WERI-Rb-1 (cell line): ENCODE measurements at places on chromosomes 4 and X.

DNA sequence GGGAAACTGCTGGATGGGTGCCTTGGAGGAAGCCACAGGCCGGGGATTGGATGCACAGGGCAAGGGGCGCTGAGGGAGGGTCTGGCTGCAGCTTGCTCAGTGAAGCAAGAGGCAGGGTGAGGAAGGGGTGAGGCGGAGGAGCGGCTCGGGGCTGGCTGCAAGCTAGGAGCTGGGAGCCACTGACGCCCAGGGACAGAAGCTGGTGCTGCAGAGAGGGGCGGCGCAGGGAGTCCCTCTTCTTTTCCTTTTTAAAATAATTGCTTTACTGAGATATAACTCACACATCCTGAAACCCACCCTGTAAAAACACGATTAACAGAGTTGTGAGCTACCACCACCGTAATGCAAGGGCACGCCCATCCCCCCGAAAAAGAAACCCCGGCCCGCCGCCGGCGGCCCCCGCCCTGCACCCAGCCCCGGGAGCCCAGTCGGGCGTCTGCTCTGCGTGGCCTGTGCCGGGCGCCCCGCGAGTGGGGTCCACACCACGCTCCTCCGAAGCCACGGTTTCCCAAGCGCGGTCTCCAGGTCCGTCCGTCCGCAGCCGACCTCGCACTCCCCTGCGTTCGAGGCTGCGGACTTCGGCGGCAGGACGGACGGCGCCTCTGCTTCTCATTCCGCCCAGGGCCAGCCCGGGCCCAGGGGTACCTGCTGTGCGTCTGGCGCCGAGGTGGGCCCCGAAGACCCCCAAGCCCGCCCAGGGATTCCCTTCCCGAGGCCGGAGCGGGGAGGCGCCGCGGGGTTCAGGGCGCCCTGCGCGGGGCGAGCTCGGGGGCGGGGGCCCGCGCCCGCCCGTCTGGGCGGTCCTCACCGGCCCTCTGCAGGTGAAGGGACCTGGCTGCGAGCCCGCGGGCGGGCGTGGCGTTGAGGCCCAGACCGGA lies 866 bp upstream of the UVSSA start:
- DNase-seq, result peak; percentile 68

DNA sequence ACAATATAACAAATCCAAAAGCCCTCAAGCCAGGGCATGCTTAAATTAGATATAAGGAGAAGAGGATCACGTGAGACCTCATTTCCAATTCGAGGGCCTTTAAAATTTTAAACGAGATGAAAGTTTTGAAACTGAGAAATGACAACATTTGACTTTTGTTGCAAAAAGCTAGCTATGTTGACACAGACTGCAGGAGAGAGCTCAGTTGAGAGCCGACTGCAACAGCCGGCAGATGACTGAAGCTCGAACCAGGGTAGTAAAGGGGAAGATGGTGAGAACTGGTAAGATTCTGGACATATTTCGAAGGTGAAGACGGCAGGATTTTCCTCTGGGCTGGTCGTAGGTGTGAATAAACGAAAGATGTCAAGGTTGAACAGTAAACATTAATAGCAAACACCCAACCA lies 773 bp downstream of the PRMT9 start:
- DNase-seq, result no peak

DNA sequence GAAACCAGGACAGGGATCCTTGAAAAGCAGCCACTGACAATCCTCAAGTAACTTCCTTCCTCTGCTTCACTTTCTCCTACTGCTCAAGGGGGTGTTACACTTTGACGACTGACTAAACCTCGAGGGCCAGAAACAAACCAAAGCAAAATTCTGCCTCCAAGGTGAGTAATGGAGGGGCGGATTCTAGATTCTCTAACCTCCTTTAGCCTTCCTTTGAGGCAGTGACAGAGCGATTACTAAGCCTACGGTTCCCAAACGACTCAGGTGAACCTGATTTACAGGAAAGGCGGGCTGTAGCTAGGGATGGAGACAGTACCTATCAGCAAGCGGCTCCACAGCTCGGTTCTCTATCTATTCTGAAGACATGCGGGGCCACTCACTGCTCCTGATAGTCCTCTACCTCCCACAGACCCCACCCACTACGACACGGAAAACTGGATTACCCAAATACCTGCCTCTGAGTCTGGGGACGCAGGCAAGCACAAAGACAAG lies 487 bp downstream of the TBCK start:
- no peak for DNase-seq

- no peak for DNase-seq
Measured at GRCh38 chr4:59608466-59608865, 1591.7 kb upstream of the ADGRL3 start.

GRCh38 chr4:110266136-110266535 lies 67.7 kb upstream of the ELOVL6 start:
- no peak for DNase-seq

GRCh38 chrX:38206542-38206941 lies 14.1 kb downstream of the SRPX start:
- DNase-seq, result no peak

- DNase-seq, result no peak
Measured at GRCh38 chr4:181761156-181761555, 482.0 kb upstream of the TENM3 start.

DNA sequence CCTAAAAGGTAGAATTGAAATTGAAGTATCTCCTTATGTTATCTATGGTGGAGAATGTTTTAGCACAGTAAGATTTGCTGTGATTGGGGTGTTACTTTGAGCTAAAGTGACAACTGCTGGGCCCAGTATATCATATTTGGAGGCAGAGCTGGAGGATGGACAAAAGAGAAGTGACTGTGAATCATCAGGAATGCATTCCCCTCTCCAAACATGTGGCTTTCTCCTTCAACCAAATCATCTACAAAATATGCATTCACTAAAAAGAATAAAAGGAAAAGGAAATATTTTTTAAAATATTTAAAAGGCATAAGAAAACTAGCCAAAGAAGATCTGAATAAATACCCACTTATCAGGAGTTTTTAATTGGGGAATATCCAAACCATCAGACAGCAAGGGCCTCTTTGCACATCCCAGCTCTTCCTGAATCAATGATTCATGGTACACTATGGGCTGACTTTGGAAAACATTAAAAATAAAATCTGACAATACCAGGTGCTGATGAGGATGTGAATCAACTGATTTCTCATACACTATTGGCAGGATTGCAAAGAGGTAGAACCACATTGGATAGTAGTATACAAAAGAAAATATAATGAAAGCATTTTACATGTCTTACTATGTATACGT lies 671.7 kb upstream of the NR3C2 start:
- DNase-seq, result no peak

DNA sequence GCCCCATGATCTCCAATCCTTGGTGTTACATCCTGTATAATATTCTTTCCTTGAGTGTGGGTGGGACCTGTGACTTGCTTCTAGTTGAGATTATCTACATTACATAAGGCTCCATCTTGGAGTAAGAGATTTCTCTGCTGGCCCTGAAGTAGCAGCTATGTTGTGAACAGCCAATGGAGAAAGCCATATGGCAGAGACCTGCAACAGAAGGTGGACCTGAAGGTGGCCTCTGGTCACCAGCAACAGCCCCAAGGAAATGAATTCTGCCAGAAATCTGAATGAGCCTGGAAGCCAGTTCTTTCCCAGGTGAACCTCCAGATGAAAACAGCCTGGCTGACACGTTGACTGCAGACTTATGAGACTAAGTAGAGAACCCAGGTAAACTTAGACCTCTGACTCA lies 2.3 kb upstream of the INTS6L start:
- DNase-seq, result no peak

DNA sequence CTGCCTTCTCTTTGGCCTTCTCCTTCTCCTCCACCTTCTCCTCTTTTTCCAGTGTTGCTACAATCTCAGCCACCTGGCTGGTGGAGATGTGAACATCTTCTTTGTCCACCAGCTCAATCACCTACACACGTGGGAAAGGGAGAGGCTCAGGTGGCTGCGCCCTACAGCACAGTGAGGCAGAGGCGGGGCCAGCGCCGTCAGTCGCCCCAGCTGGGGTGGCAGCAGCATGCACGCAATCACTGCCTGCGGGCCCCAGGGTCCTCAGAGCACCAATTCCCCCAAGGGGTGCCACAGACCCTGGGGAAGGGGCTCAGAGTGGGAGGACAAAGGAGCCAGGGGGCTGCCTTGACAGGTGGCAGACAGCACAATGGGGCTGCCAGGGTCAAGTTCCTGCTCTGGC lies 21.4 kb downstream of the FGFR3 start:
- DNase-seq, result no peak

DNA sequence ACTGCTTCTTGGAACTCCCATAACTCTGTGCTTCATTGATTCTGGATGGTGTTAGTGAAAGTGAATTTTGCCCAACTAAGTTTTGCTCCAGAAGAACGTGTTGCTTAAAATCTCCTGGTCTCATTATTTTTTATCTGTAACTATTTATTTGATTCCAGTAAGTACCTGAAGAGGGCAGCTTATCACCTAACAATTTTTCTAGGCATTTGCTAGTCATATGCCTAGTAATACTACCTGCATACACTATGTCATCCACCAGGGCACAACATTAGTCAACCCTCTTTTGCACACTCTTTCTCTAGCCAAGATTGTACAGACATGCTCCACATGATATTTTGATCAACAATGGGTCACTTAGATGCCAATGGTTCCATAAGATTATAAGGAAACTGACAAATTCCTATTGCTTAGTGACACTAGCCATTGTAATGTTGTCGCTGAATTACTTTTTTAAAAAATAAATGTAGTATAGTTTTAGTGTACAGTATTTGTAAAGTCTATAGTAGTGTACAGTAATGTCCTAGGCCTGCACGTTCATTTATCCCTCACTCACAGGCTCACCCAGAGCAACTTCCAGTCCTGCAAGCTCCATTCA lies 499.9 kb upstream of the AADAT start:
- DNase-seq, result peak; percentile 52

GRCh38 chrX:98071331-98071730 lies 1187.6 kb downstream of the RPA4 start:
- no peak for DNase-seq

DNA sequence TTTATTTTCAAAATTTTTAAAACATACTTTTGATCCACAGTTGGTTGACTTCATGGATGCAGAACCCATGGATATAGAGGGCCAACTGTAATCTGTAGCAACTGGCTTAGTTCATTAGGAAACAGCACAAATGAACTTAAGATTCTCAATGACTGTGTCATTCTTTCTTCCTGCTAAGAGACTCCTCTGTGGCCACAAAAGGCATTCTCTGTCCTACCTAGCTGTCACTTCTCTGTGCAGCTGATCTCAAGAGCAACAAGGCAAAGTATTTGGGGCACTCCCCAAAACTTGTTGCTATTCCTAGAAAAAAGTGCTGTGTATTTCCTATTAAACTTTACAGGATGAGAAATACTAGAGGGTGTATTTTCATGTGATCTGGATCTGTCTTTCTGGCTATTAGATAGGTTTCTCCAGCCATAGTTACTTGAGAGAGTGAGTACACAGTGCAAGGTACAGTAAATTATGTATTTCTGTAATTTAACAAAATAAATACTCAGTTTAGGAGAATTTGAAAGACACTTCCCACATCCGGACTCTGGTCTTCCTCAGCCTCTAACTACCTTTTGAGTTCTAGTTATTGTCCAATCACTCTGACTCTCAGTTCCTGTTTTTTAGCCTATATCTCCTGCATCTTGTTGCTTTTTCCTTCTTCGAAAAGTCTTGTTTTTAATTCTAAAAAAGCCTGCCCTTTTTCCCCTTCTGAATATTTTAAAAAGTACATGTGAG lies 21.8 kb downstream of the TLR2 start:
- no peak for DNase-seq

DNA sequence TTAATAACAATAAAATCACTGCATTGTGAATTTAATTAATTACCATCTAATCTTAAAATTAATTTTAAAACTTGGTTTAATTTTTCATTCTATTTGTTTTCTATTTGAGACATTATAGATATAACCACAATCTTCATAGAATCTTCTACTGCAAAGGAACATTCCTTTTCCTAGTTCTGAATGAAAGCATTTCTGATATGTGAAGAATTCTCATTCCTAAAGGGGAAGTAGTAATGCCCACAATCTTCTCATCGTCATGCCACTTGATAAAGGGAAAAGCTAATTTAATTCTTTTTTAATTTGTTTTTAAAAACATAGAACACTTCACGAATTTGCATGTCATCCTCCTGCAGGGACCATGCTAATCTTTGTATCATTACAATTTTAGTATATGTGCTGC lies 23.7 kb downstream of the MGARP start:
- no peak for DNase-seq

DNA sequence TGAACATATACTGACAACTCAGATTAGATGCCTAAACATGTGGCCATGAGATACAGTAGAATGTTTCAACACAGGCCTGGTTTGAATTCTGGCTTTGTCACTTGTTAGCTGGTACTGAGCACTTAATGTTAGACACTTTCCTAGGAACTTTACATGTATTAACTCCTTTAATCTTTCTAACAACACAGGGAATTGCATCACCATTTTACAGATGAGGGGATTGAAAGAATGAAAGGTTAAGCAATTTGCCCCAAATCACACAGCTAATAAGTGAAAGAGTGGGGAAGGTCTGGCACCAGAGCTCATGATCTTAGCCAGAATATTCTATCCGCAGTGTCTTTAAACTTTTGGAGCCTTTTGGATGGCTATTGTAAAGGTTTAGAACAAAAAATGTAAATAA lies 95.9 kb downstream of the NYX start:
- DNase-seq, result no peak

GRCh38 chr4:15557786-15558550 lies 88.3 kb downstream of the CC2D2A start:
- DNase-seq, result no peak

DNA sequence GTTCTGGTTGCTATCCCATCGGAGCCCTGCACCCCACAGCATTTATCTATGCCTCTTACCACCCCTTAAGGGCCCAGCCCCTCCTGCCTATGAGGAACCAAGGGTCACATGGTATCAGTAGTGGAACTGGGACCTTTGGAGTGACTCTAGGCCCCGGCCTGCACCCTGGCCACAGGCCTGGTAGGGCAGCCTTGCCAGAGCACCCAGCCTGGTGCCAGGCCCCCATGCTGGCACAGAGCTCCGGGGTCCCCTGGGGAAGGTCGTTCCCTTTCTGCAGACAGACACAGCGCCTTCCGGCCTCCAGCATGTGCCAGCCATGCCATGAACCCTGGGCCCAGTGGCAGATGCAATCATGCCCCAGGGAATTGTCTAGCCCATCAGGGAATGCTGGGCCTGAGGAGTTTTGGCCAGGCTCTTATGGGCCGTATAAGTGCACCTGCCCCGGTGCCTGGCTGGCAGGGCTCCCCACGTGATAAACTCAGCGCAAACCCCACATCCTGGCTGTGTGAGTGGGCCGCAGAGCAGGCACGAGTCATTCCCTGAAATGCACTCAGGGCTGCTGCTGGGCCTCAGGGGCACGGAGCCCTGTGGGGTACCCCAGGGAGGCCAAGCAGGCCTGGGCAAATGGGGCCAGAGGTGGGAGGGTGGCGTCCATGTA lies 19.8 kb upstream of the ADD1 start:
- no peak for DNase-seq

- DNase-seq, result no peak
Measured at GRCh38 chrX:35561985-35562384, 236.2 kb upstream of the MAGEB16 start.

GRCh38 chr4:147326591-147326990 lies 154.3 kb upstream of the EDNRA start:
- DNase-seq, result no peak

GRCh38 chrX:115058276-115058675 lies 40.9 kb upstream of the IL13RA2 start:
- no peak for DNase-seq
